ENCODE measurements at places on chromosomes 2 and 18.

DNA sequence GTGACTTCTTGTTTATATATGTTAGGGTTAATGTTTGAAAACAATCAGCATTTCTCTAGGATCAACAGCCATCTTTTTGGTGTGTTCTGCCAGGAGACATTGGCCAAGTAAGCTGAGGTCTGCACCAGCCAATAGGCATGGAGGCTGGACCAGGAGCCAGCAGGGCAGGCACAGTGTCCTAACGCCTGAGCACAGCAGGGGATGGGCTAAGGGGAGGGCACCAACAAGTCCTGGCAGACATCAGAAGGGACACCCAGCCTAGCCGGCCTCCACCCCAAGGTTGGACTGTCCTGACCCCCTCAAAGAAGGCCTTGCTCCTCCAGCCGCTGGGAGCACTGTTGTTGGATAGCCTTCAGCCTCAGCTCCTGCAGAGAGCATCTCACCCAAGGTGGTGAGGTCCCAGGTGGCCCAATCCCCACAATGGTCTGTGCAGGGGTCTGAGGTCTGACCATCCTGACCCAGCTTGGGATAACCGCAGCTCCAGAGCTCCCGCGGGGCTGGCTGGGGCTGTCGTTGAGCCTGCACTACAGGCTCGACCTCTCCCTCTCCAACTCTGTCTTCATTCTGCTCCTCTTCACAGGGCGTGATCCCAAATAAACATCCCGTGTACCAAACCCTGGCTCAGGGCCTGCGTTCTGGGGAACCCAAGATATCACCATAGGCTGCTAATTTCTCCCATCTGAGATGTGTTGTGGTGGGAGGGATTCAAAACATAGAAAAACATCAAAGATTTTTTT lies 8.1 kb downstream of the TEX44 start:
- no peak for DNase-seq

GRCh38 chr18:74081966-74082741 lies 65.5 kb downstream of the FBXO15 start:
- DNase-seq, result no peak

DNA sequence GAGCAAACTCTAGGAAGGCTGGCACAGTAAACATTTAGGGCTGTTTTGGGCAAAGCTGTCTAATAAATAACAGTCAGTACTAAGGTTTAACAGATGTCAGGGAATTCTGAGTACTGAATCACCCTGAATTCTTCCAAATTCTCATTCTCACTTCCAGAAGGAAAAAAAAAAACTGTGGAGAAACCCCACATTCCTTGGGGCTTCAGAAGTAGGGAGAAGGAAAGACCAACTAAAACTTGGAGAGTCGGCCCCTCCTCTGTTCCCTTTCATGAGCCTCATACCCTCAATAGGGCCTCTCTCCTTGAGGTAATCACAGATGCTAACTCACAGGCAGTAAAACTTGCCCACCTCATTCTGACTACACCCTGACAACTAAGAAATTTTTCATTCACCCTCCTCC lies 62.1 kb downstream of the CCDC148 start:
- DNase-seq, result no peak

DNA sequence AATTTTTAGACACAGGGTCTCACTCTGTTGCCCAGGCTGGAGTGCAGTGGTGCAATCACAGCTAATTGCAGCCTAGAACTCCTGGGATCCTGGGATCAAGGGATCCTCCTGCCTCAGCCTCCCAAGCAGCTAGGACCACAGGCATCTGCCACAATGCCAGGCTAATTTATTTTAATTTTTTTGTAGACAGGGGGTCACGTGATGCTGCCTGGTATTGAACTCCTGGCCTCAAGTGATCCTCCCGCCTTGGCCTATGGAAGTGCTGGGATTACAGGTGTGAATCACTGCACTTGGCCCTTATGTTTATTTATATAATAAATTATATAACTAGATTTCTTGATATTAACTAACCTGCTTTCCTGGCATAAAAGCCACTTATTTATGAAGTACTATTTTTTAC lies 1081.7 kb upstream of the FANCL start:
- DNase-seq, result no peak

GRCh38 chr18:25180973-25181548 lies 170.9 kb downstream of the ZNF521 start:
- no peak for DNase-seq

- DNase-seq, result no peak
Measured at GRCh38 chr2:79666430-79666829, 153.6 kb downstream of the CTNNA2 start.

DNA sequence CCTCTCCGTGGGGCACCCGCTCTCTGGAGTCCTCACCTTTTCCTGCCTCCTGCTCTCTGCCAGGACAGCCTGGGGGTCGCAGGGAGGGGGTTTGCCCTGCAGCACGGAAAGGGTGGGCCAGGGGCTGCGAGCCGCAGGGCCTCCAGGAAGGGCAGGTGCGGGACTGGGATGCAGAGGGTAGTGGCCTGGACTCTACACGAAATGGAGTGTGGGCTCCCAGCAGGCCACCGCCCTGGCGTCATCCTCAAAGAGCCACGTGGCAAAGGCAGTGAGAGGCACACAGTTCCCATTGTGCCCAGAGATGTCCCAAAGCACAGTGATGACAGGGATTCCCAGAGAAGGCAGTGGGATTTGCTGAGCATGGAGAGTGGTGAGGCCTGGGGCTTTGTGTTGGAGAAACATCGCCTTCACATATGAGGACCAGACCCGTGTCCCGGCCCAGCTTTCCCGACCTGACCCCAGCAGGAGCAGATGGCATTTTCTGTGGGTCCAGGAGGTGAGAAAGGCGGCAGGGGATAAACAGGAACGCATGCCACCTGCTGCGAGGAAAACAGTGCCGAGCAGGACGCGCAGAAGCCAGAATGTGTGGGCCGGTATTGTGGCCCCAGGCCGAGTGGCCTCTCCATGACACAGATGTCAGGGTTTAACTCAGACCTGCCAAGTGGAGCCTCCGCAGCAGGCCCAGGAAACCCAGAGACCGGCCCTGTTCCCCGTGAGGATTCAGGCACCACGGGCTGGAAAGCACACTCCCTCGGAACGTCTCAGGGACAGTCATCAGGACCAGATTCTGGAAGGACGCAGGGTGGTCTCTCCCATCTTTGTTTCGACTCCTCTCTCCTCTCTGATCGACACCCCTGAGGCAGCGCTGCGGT lies 855.5 kb upstream of the SALL3 start:
- no peak for DNase-seq

Measured in brain pericyte (primary cell).